DND-41 (cell line): ENCODE measurements at places on chromosomes 12 and 14.

- DNase-seq: no peak
Measured at GRCh38 chr14:36022765-36023410, 153.6 kb downstream of the PTCSC3 start.

DNA sequence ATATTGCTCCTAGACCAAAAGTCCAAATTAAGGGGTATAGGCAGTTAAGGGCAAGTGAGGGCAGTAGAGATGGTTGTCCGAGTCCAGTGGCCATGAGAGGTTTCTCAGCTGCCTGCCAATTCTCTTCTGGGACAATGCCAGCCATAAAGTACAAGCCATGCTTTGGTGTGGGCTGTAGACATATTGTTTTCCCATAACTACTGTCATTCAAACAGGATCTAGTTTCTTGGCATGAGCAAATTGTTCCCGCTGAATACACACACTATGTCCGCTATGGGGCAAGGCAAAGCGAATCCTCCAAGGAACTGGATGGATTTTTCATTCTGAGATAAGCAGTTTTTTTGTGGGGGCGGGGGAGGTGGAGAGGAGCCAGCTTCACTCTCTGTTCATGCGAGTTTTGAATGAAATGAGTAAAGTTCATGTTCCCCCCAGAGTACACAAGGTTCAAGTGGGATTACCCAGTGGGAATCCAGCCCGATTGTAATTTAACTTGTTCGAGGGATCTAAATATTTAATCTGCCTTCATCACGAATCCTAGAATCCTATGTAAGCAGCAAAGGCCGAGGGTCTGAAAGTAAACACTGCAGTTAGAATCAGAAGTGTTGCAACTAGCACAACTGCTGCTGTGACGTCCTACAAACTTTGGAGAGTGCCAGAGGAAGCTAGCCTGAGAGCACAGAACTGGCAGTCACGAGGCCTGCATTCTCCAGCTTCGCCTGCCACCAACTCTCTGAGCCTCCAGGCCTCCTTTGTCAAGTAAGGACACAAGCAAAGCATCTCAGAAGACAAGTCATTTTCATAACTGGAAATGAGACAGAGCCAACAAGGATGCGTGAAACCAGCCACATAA lies 137.0 kb downstream of the CRADD start:
- no peak for DNase-seq

DNA sequence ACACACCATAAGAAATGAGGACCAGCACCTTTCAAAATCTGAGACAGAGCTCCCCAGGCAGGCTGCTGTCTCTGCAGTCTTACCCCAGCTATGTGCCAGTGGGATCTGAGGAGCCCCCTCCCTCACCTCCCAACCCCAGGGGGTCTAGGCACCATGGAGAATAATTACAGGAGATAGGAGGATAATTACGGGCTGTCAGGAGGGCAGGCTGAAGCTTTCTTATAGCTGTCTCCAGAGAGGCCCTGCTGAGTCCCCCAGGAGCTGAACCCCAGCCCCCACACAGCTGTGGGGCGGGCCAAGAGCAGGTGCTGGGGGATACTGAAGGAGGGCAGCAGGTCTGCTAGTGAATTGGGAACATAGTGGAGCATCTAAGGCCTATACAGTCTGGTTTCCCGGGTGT lies 6.8 kb downstream of the CPNE6 start:
- no peak for DNase-seq

GRCh38 chr12:499837-500458 lies 40.2 kb downstream of the B4GALNT3 start:
- no peak for DNase-seq

- DNase-seq: peak; percentile 71
Measured at GRCh38 chr12:31876568-31877424, 82.4 kb upstream of the RESF1 start.

GRCh38 chr14:81348061-81348460 lies 52.1 kb downstream of the STON2 start:
- DNase-seq: no peak
